ENCODE measurements at places on chromosomes 7 and 10.
A peak's percentile ranks its signal among the peaks of the same experiment; 100 is the strongest.

DNA sequence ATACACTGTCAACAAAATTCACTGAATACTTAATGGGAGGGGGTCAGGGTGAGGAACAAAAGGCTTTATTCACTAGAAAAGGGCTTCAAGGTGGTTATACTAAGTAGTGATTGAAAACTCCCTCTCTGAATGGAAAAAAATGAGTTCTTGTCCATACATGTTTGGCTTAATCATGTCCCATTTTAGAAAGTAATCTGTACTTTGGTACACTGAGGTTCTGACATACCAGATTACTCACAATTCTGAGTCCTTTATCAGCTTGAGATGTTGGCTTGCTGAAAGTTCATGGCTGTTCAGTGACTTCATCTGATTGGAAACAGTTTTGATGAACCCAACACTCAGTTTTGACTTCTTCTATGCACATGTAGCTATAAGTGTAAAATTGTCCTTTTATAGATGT is 12.8 kb upstream of the NOBOX start:
- DNase-seq = no peak

DNA sequence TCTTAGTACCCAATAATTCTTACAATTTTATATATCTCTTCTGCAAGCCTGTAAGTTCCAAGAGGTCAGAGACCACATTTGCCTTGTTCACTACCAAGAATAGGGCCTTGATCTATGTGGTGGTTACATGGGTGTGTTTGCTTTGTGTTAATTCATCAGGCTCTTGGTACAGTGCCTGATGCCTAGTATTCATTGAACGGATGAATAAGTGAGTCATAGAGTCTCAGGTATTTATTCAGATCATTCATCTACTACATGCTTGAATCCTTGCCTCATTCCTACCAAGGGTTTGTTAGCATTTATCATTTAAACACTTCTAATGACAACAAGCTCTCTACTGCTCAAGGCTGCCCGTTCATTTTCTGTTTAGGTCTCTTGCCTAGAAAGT is 11.3 kb upstream of the SGPL1 start:
- no peak for DNase-seq

DNA sequence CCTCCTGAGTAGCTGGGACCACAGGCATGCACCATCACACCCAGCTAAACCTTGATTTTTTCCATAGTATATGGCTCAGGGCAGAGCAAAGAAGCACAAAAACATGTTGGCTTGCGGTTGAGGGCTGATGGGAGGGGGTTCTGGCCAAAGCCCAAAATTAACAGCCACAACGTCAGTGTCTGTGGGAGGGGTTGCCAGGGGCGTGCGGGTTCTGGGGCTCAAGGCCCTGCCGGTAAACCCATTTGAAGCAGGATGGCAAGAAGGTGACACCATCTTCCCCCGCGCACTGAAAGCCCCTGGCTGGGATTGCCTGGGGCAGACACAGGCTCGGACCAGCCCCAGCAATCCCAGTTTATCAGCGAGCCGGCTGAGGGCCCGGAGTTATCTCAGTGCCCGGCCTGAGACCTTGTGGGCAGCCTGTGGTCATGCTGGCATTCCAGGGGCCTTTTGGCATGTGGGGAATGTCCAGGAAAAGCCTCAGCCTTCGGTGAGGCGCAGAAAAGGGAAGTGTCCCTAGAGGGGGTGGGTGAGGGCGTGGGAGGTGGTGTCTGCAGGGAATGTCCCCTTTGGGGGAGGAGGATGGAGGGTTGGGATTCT is 167.7 kb upstream of the TNRC18 start:
- peak; percentile 92 for DNase-seq

DNA sequence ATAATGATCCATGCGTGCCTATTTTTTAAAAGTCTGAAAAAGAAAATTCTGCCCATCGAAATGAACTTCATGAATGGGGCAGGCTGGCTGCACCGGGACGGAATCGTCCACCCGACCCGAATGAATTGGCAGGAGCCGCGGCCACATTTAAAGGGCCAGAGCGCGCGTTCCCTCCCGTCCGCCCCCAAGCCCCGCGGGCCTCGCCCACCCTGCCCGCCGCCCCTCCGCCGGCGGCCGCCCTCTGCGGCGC is 319 bp upstream of the GATA3 start:
- no peak for DNase-seq

DNA sequence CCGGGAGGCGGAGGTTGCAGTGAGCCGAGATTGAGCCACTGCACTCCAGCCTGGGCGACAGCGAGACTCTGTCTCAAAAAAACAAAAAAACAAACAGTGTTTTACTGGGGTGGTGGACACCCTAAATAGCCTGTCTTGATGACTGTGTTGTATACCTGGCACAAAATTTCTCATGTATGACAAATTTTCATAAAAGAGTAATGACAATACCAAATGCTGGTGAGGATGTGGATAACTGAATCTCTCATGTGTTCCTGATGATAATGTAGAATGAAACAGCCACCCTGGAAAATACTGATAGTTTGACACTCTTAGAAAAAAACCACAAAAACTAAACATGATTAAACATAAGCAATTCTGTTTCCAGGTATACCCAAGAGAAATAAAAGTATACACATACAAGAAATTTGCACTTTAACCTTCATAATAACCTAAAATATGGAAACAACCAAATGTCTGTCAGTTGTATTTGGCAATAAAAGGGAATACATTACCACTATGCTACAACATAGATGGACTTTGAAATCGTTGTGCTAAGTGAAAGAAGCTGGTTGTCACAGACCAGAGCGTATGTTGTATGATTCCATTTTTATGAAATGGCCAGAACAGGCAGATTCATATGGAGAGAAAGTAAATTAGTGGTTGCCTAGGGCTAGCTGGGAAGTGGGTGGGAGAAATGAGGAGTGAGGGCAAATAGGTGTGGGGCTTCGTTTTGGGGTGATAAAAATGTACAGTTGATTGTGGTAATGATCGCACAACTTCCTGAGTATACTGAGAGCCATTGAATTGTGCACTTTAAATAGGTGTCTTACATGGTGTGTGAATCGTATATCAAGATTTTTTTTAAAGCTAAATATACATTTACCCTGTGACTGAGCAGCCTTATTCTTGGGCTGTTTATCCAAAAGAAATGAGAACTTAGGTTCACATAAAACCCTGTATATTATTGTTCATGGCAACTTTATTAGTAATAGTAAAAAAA is 12.5 kb downstream of the WDR37 start:
- no peak for DNase-seq

GRCh38 chr10:113474752-113475151 is 78.1 kb upstream of the HABP2 start:
- DNase-seq = no peak

DNA sequence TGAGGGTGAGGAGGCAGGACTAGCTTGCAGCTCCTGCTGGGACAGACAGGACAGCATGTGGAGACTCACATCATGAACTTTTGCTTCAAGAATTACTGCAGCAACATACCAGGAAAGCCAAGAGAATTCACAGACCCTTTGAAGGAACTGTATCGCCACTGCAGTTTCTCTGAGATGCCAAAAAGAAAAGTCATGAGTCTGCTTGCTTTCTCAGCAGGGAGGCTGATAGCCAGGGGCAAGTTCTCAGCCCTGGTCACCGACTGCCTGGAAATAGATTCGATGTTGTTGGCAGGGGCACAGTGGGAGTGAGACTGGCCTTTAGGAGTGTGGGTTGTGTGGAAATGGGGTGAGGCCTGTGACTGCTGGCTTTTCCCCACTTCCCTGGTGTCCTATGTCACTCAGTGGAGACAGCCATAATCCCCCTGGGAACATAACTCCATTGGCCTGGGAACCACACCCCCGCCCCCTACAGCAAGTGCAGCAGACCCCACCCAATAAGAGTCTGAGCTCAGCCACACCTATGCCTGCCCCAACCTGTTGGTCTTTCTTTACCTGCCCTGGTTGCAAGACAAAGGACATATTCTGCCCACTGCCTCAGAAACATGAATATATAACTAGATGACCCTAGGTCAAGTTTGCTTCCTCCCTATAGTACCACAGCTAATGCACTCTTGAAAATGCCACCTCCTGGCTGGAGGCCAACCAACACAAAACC is 1.6 kb upstream of the SAMD9 start:
- peak; percentile 34 for DNase-seq

DNA sequence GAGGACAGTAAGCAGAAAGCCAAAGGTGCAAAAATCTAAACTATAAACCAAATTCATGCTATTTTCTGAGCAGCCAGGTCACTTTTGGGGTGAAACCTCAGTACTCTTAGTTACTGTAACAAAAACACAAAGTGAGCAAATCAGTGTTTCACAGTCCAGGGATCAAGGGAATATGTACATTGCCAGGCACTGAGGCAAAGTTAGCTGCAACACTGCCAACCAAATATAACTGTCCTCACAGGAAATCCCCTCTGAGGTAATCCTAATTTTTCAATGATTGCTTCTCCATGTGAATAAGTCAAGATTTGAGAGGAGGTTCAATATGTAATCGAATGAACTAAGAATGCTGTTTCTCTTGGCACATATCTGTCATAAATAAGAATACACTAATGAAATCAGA is 229.7 kb downstream of the TSPAN12 start:
- no peak for DNase-seq

- no peak for DNase-seq
These were observed 23.1 kb downstream of the PDE1C start for GRCh38 chr7:32047075-32047474.

- DNase-seq = no peak
These were observed 133.8 kb downstream of the RELN start for GRCh38 chr7:103855671-103856070.

DNA sequence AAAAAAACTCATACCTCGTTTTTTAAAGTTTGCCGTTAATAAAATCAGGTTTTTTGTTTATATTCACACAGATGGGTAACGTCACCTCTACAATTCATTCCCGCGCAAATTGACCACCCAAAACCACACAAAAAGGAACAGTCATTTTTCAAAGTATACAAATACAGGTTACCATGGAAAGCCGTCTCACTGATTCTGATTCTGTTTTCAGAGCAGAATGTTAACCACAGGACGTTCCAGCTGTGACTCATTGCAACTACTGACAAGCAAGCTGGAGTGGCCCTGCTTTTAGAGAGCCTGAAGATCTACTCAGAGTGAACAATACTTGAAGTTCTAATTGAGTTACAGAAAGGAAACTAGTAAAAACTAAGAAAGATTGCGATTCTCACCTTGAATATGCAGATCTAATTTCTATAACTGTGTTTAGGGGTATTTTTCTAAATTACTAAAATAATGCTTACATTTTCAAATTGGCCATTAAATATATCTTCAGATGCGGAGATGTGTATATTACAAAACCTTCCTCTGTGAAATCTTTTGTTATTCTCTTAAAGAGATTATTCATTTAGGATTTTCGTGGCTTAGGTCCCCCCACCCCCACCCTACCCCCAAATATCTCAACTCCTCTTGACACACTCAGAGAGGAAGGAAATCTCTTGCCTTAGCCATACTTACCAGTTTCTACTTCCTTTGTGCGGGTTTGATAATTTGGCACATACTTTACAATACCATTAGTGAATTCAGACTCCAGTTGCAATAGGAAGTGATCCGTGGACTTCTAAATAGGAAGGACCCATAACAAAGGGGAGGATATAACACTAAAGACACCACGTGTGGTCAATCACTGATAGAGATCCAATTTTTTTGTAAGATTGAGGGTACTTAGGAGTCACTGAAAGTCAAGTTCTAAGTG is 106.0 kb downstream of the CUBN start:
- DNase-seq = peak; percentile 94

GRCh38 chr7:38685851-38686250 is 54.7 kb upstream of the AMPH start:
- DNase-seq = no peak

GRCh38 chr10:114042895-114043531 is 653 bp upstream of the ADRB1 start:
- DNase-seq = peak; percentile 62

DNA sequence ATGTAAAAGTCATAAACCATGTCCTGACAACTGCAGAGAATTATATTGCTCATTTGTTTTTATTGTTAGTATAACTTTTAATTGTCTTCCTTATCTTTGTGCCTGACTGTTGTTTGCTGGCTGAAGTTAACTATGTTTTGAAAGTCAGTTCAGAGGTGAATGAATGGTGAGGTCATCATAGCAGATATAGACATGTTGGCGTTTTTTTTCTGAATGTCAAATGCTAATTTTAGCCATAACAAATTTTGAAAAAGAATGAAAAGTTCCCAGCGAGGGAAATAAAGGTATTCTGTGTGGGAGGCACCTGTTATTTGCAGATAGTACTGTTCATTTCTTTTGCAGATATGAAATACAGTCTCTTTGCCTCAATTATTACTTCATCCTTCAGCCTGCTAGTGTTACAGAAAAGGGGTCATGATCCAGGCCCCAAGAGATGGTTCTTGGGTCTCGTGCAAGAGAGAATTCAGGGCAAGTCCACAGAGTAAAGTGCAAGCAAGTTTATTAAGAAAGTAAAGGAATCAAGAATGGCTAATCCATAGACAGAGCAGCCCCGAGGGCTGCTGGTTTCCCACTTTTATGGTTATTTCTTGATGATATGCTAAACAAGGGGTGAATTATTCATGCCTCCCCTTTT is 96.5 kb downstream of the CAMK1D start:
- DNase-seq = no peak

GRCh38 chr7:77320714-77321113 is 95.4 kb downstream of the GSAP start:
- no peak for DNase-seq

- DNase-seq = no peak
These were observed 5.6 kb downstream of the IMPDH1 start for GRCh38 chr7:128404143-128404681.

DNA sequence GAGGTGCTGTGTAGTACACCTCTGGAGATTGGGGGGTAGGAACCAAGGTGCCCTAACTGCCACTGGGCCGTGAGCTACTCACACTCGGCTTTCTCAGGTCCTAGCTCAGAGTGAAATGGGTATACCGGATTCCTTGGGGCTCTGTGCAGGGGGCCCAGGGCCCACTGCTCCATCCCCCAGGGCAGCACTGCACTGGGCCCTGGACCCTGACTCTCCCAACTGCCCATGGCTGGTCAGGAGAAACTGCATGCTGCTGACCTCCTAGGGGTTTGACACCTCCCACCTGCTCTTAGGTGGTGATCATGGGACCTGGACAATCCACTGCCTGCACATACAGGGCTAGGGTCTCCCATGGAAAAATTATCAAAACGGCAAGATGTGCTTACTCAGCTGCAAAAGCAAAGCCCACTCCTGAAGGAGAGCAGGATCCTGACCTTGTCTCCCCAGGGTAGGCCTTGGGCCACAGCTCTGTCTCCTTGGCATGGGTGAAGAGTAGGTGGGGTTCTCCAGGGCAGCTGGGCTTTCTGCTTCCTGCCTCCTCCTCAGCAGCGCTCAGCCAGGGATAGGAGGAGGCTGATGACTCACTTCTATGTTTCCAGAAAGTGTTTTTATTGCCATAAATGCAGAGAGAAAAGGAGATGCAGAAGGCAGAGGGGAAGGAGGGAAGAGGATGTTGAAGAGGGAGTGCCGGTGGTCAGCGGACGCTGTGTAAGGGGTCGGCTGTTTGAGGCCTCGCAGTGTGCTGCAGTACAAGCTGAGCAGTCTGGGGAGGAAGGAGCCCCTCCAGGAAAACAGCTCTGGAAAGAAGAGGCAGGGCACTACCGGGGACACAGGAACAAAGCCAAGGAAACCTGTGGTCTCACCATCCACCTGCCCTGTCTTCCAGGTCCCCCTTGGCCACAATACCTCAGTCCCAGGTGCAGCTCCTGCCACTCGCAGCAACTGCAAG is 107.8 kb downstream of the ARHGAP22 start:
- peak; percentile 83 for DNase-seq
